MG63 (cell line): ENCODE measurements at places on chromosomes 1 and 21. TPM values are rescaled to one million over a fixed set of nuclear protein-coding genes. Genes with fewer than 3 reads are reported as not detected.

The NR1I3 gene
- total RNA-seq = not detected in 2 replicates

The PDE4B gene
- 1.8 TPM in 2 replicates for total RNA-seq

The INTS7 gene
- total RNA-seq = 25.0 and 44.7 TPM in 2 replicates

The ELAPOR1 gene
- total RNA-seq = 0.20 TPM in 1 of 2 replicates, not detected in the other

The FCAMR gene
- not detected in 2 replicates for total RNA-seq

- DNase-seq = no peak
Observed at GRCh38 chr21:46540087-46540710, 64.7 kb downstream of the S100B start.

- peak; percentile 40 for DNase-seq
Observed at GRCh38 chr21:42162831-42163510, 56.0 kb upstream of the ABCG1 start.

DNA sequence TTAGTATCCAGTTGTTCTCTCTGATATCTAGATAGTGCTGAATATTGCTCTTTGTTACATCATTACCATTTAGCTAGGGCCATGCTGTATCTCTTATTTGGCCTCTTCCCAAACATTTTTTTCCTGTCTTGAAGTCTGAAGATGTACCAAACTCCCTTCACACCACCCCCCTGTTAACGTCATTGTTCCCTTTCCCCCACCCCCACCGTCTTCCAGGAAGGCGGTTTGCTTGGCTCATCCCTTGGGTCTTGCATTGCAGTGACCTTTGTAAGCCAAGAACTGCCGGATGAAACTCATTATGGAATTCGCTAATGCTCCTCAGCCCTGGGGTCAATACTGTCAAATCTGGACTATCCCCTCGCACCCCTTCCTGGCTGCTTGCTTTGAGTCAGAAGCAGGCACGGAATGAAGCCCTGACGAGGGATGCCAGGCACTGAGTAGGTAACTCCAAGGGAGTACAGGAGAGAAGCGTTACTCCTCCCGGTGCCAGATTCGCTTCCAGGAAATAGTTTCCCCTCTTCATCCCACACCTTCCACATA is 283.1 kb downstream of the TM2D1 start:
- no peak for DNase-seq

GRCh38 chr1:221520250-221520649 is 221.6 kb downstream of the DUSP10 start:
- DNase-seq = no peak

- peak; percentile 40 for DNase-seq
Observed at GRCh38 chr1:85220756-85221201, 20.0 kb upstream of the SYDE2 start.

DNA sequence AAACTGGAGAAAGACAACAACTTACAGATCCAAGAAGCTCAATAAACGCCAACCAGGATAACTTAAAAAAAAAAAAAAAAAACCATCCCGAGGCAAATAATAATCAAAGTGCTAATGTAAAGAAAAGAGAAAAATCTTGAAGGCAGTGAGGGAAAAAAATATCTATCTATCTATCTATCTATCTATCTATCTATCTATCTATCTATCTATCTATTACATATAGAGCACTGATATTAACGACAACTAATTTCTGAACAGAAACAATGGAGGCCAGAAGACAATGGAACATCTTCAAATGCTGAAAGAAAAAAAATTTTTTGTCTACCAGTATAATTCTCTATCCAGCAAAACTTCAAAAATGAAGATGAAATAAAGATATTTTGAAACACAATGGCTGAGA is 18.0 kb downstream of the PACC1 start:
- DNase-seq = no peak

DNA sequence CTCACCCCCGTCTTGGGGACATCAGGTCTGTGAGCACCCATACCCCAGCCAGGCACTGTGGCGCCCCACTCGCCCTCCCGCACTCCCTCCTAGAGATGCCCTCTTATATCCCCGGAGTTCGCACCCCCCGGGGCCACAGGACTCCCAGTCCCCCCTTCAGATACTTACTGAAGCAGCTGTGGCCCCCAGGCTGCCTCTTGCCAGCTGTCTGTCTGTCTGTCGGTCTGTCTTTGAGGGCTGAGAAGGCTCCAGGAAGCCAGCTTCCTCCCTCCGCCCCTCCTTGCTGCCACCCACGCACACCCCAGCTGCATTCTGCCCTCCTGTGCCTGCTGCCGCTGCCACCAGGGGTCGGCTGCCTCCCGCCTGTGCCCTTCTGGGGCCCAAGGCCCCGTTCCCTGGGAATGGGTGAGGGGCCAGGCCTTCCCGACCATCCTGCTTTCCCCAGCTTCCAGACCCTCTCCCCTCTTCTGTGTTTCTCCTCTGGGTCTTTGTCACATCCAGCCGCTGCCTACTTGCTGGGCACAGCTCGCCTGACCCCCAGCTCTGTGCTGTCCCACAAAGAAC is at the start of gene PTPN7:
TSS of gene PTPN7 (minus strand) at position 226 of the 564 bp plus-strand sequence. CDS start 1,200 bp downstream, outside the sequence.
- no peak for DNase-seq
